ENCODE measurements at places on chromosomes 3 and 15.

DNA sequence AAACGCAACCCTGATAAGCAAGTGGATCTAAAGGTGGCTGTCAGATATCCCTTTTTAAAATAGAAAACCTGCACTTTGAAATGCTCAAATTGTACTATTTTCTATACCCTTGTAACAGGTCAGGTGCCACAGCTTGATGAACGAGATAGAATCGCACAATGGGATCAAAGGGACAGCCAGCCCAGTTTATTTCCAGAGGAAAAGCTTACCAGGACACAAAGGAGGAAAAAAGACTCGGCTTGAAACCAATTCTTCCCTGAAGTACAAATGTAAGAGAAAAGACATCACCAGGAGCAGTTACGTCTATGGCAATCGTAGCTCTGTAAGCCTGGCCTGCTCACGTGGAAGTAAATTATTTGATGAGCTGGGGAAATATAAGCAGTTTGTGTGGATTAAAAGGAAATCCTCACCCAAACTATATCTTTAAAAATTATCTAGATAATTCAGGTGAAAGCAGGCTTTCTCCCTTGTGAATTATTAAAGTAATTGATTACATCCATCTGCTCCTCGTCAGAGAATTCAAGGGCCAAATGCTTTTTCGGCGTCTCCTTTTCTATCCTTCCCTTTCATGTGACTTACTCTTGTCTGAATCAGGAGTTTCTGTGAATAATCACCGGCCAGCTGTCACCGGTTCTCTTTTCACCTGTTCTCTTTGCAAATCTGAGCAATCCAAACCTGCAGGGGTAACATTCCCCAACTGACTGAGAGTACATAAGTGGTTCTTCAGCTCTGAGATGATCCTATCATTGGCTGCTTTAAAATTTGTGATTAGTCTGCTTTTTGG lies 339.2 kb upstream of the ONECUT1 start:
- H3K4me3 ChIP-seq: no peak overlapping the region
- no peak overlapping the region for H3K27ac ChIP-seq
- no peaks in the 10 kb centered on the region for H3K27me3 ChIP-seq
- H3K4me1 ChIP-seq: no peaks in the 10 kb centered on the region
- no peak for DNase-seq

DNA sequence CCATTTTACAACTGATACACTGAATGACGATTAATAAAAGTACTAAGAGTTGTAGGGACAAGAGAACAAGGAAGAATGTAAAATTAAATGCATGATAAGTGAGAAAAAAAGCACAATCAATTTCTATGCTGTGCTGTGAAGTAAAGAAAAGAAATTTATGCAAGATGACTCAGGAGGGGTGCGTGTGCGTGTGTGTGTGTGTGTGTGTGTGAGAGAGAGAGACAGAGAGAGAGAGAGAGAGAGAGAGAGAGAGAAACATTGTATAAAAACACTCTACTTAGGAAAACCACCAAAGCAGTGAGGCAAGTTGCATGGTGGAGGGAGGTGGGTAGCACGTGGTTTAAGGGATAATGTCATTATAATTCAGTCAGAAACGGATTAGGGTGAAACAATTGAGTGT lies 580.8 kb upstream of the ALCAM start:
- no peaks in the 10 kb centered on the region for H3K36me3 ChIP-seq
- no peak for DNase-seq
- no peak overlapping the region for H3K27ac ChIP-seq
- H3K27me3 ChIP-seq: no peaks in the 10 kb centered on the region

DNA sequence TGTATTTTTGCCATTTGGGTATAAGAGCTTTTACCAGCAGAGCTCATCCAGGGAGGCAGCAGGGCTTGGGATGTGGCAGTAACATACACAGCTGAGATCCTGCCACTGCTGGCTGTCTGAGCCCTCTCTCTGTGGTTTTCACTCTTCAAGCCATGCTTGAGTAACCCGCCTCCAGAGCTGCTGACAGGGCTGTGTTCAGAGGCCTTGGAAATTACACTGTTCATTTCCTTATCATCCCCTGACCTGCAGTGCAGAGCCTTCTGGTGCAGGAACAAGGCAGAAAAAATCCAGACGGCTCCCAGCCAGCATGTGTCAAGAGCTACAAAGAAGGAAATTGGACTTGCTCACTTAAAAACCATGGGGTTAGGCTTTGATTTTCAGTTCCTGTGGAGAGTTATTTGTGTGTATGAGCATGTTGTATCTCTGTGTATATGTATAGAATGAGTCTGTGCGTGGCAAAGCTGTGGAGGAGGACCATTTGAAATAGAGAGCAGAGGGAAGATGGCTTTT lies 47.0 kb downstream of the ZNF609 start:
- H3K4me1 ChIP-seq: peaks cover 40% of the 10 kb centered on the region
- no peak overlapping the region for H3K27ac ChIP-seq
- no peak overlapping the region for H3K4me3 ChIP-seq

- no peaks in the 10 kb centered on the region for H3K36me3 ChIP-seq
- H3K27ac ChIP-seq: no peak overlapping the region
- peaks cover 30% of the 10 kb centered on the region for H3K4me1 ChIP-seq
- no peaks in the 10 kb centered on the region for H3K27me3 ChIP-seq
- no peak for DNase-seq
- no peak overlapping the region for H3K4me3 ChIP-seq
Observed at GRCh38 chr3:193870376-193871219, 265.4 kb upstream of the HES1 start.

- H3K27me3 ChIP-seq: no peaks in the 10 kb centered on the region
- H3K27ac ChIP-seq: no peak overlapping the region
- no peak for DNase-seq
Observed at GRCh38 chr15:65979316-65979715, 110.0 kb downstream of the RAB11A start.

- peak overlapping the region; percentile 56 for H3K4me3 ChIP-seq
- H3K27ac ChIP-seq: no peak overlapping the region
- DNase-seq: no peak
- H3K27me3 ChIP-seq: no peaks in the 10 kb centered on the region
- no peaks in the 10 kb centered on the region for H3K36me3 ChIP-seq
Observed at GRCh38 chr3:69540706-69541581, 155.1 kb upstream of the FRMD4B start.

DNA sequence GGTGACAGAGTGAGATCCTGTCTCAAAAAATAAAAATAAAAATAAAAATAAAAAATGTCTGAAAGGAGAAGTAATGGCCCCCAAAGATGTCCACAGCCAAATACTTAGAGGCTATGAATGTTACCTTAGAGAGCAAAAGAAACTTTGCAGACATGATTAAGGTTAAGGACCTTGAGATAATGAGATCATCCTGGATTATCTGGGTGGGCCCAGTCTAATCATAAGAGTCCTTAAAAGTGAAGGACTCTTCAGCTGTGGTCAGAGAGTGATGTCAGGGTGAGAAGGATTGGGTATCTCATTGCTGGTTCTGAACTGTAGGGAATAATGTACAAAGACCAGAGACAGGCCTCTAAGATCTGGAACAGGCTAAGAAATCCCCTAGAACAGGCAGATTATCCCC lies 84.9 kb upstream of the POU1F1 start:
- no peaks in the 10 kb centered on the region for H3K36me3 ChIP-seq
- no peaks in the 10 kb centered on the region for H3K27me3 ChIP-seq
- no peak overlapping the region for H3K27ac ChIP-seq
- H3K4me1 ChIP-seq: no peaks in the 10 kb centered on the region

DNA sequence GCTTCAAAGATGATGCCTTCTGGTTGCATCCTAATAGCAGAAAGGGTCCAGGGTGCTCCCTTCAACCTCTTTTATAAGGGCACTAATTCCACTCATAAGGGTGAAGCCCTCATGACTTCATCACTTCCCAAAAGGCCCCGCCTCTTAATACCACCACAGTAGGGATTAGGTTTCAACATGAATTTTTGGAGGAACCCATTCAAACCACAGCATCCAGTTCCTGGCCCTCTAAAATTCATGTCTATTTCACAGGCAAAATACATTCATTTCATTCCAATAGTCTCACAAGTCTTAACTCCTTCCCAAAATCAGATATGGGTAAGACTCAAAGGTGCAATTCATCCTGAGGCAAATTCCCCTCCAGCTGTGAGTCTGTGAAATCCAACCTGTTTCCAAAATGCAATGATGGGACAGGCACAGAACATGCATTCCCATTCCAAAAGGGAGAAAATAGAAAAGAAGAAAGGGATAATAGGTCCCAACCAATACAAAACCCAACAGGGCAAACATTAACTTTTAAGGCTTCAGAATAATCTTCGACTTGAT lies 124.0 kb downstream of the ATP1B3 start:
- DNase-seq: no peak
- no peaks in the 10 kb centered on the region for H3K27me3 ChIP-seq
- H3K36me3 ChIP-seq: no peaks in the 10 kb centered on the region
- no peak overlapping the region for H3K4me3 ChIP-seq
- H3K4me1 ChIP-seq: no peaks in the 10 kb centered on the region
- H3K27ac ChIP-seq: no peak overlapping the region

- H3K27me3 ChIP-seq: no peaks in the 10 kb centered on the region
- no peak overlapping the region for H3K27ac ChIP-seq
- H3K36me3 ChIP-seq: no peaks in the 10 kb centered on the region
- no peak for DNase-seq
Observed at GRCh38 chr3:164113371-164114332, 964.6 kb downstream of the SI start.

- H3K4me3 ChIP-seq: no peak overlapping the region
- no peaks in the 10 kb centered on the region for H3K27me3 ChIP-seq
- DNase-seq: no peak
- no peaks in the 10 kb centered on the region for H3K36me3 ChIP-seq
Observed at GRCh38 chr15:67140078-67140833, 74.9 kb downstream of the SMAD3 start.

DNA sequence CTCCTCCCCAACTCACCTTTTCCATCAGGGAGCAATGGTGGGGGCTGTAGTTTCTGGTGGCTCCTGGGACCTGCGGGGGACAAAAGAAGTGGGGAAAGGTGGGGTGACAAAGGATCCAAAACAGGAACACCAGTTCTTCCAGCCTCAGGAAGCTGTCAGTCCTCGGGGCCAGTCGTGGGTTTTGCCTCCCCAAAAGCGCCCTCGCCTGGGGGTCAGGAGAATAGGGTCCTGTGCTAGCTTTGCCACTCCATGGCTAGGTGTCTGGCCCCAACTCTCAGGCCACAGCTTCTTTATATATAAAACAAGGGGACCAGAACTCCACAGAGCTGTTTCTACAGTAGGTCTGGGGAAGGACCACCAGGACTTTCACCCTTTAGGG lies 4.0 kb downstream of the CCDC9B start:
- H3K36me3 ChIP-seq: no peaks in the 10 kb centered on the region
- no peak for DNase-seq
- H3K27me3 ChIP-seq: no peaks in the 10 kb centered on the region
- H3K27ac ChIP-seq: peak overlapping the region; percentile 44
- peaks cover 83% of the 10 kb centered on the region for H3K4me1 ChIP-seq
- H3K4me3 ChIP-seq: no peak overlapping the region

DNA sequence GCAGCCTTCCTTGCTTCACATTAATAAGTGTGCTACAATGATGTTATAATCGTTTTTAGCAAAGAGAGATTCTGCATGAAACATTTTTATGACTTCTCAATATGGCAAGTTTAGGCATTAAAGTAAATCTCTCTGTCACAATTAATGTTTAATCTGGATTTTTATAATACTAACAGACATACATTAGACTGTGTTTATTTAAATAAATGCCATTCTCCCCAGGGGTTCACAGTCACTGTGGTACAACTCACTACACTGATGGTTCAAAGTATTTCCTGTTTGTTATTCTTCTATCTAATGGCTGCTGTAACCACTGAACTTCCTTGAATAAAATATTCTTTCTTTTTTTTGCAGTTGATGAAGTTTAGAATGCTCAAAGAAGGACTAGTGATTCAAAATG lies 59.0 kb downstream of the SLC12A1 start:
- no peak overlapping the region for H3K4me3 ChIP-seq
- DNase-seq: no peak

DNA sequence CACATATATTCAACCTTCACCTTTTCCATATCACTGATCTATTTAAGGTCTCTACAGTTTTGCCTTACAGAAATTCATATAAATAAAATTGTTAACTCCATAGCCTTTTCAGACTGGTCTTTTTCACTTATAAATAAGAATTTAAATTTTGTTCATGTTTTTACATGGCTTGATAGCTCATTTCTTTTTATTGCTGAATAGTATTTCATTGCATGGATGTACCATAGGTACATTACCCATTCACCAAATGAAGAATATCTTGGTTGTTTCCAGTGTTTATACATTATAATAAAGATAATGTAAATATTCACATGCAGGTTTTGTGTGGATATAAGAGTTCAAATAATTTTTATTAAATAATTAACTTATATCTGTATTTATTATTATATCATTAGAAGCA lies 1765.0 kb downstream of the OTOL1 start:
- H3K27ac ChIP-seq: no peak overlapping the region
- no peak overlapping the region for H3K4me3 ChIP-seq
- no peak for DNase-seq
- H3K36me3 ChIP-seq: no peaks in the 10 kb centered on the region
- H3K27me3 ChIP-seq: no peaks in the 10 kb centered on the region

All from vagina (tissue), 2 donors.